ENCODE measurements at places on chromosomes 11 and 22.

- no peak for DNase-seq
Measured at GRCh38 chr11:30002157-30002785, 14.6 kb downstream of the KCNA4 start.

DNA sequence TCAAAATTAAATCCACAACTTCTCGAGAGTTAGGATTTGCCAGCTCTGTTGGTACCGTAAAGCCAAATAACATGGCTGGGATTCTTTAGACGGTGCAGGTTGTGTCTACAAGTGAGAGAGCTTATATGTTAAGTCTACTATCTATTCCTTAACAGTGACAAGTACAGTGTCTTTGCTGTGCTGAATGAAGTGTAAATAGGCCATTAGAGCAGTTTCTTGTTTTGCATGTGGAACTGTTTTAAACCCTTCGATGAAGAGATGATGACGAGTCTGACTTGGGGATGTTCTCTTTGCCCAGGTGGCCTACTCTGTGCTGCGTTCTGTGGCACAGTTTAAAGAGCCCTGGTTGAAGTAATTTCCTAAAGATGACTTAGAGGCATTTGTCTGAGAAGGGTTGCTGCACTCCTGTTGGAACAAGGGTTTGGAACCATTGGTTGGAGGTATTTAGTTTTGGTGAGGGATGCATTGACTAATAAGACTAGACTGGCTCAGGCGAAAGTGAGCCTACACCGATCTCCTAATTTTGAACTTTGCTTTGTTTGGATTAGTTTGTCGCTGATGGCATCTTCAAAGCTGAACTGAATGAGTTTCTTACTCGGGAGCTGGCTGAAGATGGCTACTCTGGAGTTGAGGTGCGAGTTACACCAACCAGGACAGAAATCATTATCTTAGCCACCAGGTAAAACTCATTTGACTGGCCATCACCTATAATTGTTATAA is 988 bp downstream of the RPS3 start:
- DNase-seq, result peak; percentile 33

DNA sequence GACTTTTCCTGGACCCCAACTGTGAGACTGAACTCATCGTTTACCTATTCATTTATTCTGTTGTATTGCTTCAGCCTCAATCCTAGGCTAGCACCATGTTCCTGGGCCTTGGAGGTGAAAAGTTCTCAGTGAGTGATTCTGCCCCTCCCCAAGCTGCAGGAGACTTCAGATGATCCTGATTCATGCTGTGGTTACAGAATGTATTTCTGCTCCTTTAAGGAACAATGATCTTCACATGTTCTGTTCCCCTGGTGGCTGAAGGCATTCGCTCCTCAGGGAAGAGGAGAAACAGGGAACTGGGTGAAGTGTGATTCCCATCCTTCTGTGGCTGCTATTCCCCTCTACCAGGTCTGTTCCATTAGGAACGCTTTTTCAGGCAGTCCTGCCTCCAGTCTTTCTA is 2.4 kb downstream of the OR52E1 start:
- DNase-seq, result no peak

GRCh38 chr22:37277384-37277783 is 4.9 kb upstream of the CYTH4 start:
- no peak for DNase-seq

- no peak for DNase-seq
Measured at GRCh38 chr22:43848366-43849171, 13.7 kb downstream of the SULT4A1 start.

DNA sequence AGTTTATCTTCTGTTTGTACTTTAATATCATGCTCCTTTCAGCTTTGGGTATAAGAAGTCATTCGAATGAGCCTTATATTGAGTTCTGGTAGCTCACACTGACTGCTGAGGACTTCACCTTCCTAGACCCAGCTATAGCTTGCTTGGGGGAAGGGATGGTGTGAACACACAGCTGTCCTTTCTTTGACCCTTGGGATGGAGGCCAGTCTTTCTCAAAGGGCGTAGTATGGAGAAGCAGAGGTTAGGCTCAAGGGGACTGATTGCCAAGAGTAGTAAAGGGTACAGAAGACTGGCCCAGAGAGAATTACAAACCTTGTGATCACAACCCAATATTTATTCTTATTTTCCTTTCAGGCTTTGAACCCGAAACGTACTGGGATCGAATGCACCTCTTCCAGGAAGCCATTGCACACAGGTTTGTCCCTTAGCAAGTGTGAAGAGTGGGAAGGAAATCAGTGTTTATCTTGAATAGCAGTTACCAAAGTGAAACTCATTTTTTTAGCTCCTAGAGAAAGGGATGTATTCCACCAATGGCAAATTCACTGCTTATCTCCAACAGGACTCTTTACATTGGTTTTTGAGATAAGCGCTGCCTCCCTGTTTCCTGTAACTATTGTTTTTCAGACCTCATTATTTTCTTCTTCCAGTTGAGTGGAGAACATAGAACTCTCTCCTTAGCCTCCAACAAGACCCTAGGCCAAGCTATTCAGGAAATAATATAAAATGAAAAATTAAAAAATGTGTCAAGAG is 42.8 kb upstream of the YWHAH start:
- DNase-seq, result no peak

- DNase-seq, result no peak
Measured at GRCh38 chr11:112470355-112470754, 209.7 kb upstream of the PLET1 start.

GRCh38 chr11:125312391-125312790 is 147.8 kb downstream of the PKNOX2 start:
- no peak for DNase-seq

DNA sequence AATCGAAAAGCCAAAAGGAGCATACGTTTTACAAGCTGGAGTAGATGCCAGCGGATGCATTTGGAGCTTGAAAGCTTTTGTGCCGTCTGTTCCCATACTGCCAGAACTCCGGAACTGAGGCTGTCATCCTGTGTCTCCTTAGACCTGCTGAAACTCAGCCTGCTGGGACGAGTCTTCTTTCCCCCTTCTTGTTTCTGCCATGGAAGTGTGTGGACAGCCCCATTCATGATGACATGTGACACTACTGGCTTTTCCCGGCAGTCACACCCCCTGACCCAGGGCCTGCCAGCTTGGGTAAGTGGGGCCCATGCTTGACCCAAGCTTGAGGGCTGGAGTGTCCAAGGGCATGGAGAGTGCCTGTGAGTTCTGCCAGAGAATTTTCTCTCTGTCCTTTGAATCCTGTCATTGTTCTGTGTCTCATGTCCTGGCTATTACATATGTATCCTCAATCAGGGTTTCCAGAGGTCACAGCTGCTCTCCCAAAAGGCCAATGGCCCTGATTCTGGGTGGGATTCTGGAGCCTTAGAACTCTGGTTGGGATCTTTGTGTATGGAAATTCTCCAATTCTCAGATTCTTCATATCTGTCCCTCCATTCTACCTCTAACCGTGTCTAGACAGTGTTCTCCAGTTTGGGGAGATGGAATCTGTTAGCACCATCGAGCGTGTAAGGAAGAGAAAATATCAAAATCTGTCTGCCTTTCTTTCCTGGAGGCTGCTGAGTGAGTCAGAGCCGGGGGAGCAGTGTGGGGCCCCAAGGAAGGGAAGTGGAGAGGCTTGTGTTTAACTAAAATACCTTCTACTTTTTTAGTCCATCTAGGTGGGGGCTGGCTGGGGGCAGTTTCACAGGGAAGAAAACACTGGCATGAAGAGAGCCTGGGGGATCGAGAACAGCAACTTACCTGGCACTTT is 73.2 kb downstream of the KIAA1671 start:
- no peak for DNase-seq

- DNase-seq, result no peak
Measured at GRCh38 chr11:69473276-69473845, 8.1 kb upstream of the LINC01488 start.

GRCh38 chr11:44596525-44597276 is 31.2 kb downstream of the CD82 start:
- DNase-seq, result peak; percentile 77

DNA sequence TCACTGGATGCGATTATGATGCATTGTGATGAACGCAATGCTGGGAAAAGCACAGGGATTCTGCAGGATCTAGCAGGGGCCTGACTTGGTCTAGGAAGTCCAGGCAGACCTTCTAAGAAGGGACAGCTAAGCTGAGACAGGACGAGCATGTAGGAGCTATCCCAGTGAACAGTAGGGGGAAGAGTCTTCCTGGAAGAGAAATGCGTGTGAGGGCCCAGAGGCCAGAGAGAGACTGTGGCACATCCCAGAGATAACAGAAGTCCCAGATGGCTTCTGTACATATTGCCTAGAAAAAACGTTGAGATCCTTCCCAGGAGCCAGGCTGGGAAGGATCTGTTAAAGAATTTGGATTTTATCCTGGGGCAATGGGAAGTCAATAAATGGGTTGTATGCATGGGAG is 24.6 kb downstream of the RCN1 start:
- no peak for DNase-seq
